ENCODE measurements at places on chromosomes 5 and 9.

GRCh38 chr5:80705216-80705769 is 50.5 kb upstream of the DHFR start:
- DNase-seq, result no peak

GRCh38 chr5:21199087-21199486 is 1211.1 kb upstream of the CDH18 start:
- DNase-seq, result no peak

DNA sequence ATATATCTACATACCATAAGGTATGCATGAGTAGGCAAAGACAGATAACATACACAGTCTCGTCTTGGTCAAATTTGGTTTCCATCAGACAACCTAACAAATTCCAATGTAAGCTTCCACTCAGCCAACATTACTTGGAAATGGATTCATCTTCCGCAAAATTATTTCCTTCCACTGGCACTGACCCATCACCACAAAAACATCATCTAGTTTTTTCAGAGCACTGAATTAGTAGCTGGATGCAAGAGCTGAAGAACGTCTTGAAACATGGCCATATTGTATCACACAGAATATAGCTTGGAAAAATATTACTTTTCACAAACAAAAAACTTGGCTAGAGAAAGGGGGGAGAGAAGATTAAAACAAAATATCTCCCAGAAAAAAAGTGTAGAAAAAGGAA is 73.5 kb downstream of the EFNA5 start:
- DNase-seq, result no peak

DNA sequence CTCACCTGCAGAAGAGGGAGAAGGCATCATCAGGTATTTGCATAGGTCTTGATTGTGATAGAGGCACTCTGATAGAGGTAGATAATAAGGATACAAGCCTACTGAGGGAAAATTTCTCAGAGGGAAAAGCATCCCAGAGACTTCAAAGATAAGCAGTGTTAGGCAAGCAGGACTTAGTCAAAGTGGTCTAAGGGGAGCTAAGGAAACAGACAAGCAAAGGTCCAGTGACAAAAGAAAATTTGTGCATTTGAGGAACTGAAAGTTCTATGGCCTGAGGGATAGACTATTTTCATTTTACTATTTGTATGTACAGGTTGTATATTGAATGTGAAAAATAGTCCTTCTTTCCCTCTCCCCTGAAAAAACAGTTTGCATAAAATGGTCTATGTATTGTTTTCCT is 27.4 kb downstream of the OXCT1 start:
- DNase-seq, result no peak

- DNase-seq, result no peak
These were observed 28.1 kb upstream of the PIK3R1 start for GRCh38 chr5:68187268-68188055.

GRCh38 chr5:132526974-132527564 is 16.3 kb downstream of the IL5 start:
- no peak for DNase-seq

Measured in adipocyte (in vitro differentiated cells).